ENCODE measurements at places on chromosomes 1 and 21. TPM values are rescaled to one million over a fixed set of nuclear protein-coding genes. Genes with fewer than 3 reads are reported as not detected.

DNA sequence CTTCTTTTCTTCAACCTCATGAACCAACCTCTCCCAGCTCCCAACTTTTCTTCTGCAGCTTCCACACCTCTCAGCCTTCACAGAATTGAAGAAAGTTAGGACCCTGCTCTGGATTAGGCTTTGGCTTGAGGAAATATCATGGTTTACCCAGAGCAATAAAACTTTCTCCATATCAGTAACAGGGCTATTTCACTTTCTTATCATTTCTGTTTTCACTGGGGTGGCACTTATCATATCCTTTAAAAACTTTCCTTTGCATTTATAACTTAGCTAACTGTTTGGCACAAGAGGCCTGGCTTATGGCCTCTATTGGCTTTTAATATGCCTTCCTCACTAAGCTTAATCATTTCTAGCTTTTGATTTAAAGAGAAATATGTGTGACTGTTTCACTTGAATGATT, 9.4 kb upstream of the FAM3B start:
- no peak for DNase-seq

GRCh38 chr1:37998089-37998808, 7.1 kb downstream of the FHL3 start:
- no peak for DNase-seq

DNA sequence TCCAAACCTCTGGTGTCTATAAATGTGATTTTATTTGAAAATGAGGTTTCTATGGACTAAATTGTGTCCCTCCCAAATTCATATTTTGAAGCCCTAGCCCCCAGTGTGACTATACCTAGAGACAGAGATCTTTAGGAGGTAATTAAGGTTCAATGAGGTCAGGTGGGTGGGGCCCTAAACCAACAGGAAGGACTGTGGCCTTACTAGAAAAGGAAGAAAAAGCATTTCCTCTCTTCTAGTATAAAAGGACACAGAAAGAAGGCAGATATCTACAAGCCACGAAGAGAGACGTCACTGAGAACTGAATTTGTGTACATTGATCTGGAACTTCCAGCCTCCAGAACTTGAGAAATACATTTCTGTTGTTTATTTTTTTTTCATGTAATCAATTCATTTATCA, 123.1 kb upstream of the RUNX1 start:
- DNase-seq = no peak

DNA sequence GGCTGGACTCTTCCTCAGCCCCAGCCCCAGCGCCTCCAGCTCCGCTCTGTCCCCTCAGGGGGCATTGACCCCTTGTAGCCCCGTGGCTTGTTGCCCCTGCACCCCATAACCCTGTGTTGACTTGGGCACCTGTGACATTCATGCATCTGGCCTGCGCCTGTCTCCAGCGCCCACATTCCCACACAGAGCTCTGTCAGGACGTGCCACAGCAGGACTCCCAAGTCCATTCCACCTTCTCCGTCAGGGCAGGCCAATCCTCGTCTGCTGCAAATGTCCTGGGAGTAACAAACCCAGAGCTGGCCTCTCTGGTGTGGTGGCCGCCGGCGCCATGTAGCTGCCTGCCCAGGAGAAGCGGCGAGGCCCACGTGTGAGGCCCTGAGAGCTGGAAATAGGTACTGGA, 60.6 kb downstream of the AGPAT3 start:
- DNase-seq = no peak

Gene S100A8
- polyA plus RNA-seq = 128 TPM

Gene SLC44A5
- polyA plus RNA-seq = 0.77 TPM

Gene CBR3
- 22.7 TPM for polyA plus RNA-seq

DNA sequence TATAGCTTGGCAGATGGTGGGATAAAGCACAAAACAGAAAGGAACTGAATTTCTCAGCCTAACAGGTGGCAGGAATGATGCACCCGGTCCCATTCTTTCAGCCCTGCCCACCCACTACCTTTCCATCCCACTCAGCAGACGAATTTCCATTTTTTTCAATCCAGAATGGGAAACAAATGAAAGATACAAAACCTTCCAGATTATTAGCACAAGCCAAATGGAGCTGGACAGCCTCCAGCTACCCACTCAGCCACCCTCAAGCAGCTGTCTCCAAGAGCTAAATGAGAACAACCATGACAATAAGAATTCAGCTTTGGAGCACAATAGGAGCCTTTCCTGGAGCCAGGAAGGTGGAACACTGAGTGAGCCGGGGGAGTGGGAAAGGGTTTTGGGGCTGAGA, 96.3 kb upstream of the ST6GALNAC5 start:
- DNase-seq = no peak

Gene TEDDM1
- not detected for polyA plus RNA-seq

GRCh38 chr1:160117709-160118183, 2.2 kb downstream of the ATP1A2 start:
- peak; percentile 41 for DNase-seq

DNA sequence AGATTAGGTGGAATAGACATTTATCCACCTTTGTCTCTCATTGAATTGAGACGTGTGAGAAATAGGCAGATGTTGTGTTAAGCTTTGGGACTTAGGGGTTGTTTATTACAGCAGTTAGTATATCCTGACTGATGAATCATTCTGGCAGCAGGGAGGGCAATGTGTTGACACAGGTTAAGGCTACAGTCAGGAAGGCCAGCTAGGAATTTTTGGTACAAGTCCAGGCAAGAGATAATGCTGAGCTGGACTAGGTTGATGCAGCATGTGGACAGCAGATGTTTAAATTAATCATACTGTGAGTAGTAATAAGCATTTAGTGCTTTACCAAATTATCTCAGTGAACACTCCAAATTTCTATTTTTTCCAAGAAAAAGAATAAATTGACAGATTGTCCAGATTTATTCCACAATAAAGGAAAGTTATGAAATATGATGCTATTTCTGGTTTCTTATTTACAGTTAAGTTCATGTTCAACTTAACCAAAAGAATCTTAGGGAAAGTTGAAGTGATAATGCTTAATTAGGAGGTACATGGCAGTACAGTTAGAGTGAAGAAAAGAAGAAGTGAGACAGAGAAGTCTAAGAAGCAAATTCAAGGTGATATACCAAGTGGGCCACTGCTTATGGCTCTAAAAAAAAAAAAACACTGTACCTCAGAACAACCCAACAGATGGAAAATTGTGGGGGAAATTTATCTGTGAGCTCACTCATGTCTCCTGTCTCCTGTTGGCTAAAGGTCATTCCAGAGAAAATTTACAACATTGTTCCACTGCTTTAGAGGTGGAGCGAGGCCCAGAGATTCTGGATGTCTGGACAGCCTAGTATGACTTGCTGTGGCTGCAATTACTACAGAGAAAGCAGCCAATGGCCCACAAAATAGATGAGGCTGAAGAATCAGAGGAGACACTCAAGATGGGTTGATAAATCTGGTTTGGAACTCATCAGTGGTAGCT, 102.7 kb upstream of the C21orf91 start:
- DNase-seq = no peak

Gene JAM2
- polyA plus RNA-seq = 25.3 TPM

Gene AXDND1
- polyA plus RNA-seq = 0.20 TPM

Gene AMIGO1
- 6.4 TPM for polyA plus RNA-seq

DNA sequence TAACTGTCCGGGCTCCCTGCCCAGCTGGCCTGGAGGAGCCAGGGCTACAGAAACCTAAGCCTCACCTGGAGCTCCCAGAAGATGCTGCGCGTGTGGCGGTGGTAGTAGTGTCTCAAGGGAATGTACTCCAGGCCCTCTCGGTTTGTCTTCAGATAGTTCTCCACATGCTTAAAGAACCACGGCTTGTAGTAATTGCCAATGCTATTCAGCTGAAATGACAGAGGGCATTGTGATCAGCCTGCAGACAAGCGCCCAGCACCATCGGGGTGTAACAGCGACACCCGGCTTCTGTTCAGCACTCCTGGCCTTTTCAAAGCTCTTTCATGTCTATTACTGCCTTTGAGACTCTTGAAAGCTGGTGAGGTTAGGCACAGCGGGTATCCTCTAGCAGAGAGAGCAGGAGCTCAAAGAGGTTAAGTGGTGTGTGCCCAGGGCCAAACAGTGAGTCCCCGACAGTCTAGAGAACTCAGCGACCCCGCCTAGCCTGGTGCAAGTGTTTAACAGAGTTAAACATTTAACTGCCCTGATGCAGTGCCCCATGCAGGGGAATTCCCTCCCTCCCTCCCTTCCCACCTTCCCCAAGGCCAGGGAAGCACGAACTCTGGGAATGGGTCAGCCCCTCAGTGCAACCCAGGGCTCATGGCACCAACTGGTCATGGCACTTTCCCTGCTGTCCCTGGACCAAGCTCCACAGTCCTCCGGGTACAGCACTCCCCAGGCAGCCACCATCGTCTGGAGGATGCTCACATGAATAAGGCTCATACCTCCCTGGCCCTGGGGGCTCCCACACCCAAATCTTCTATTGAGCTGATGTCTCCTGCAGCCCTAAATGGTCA, 21.5 kb downstream of the DHCR24 start:
- no peak for DNase-seq

- no peak for DNase-seq
Measured at GRCh38 chr21:36122977-36123376, 11.9 kb upstream of the CBR3 start.

Gene IL22RA1
- 0.11 TPM for polyA plus RNA-seq

Gene FAM43B
- 0.37 TPM for polyA plus RNA-seq

- DNase-seq = no peak
Measured at GRCh38 chr21:41246808-41247207, 69.8 kb upstream of the FAM3B start.

Gene TP73
- polyA plus RNA-seq = 0.09 TPM

Gene TDRD5
- polyA plus RNA-seq = 0.13 TPM

DNA sequence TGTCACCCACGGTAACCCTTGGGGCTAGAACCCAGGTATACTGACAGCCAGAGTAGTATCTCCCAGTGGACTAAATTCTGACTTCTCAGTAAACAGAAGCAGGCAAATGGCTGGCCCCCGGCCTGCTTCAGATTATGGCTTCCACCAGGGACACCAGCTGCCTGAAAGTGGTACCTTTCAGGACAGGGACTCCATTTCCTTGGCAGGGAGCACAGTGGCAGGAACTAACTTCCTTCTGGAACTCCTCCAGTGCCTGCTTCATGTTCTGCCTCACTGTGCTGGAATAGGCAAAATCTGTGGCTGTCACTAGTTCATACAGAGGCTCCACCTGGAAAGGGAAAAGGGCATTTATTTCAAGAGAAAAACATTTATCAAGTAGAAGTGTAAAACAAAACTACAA, 32.7 kb downstream of the C8B start:
- DNase-seq = no peak

Gene C1orf105
- not detected for polyA plus RNA-seq

Gene CFHR4
- polyA plus RNA-seq = 0.04 TPM

GRCh38 chr1:64893921-64894320, 72.4 kb downstream of the JAK1 start:
- DNase-seq = no peak

Gene CCDC27
- not detected for polyA plus RNA-seq

GRCh38 chr1:175155936-175156335, 36.6 kb downstream of the KIAA0040 start:
- no peak for DNase-seq

DNA sequence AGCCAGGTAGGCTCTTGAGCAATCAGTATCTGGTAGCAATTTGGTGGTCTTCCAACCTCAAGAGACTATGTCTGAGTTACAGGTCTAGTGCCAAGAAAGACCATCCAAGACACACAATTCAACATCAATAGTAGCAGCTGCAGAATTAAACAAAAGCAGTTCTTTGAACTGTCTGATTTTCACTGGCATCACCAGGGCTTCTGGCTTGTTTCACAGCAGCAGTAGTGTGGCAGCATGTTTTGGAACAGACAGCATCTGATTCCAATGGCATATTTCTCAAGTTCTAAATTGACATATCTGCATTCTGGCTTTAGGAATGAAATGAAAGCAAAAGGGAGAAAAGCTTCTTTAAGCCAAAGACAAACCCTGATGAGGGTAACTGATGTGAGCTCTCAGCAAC, 334.7 kb upstream of the PRMT6 start:
- no peak for DNase-seq

Gene CD46
- 97.9 TPM for polyA plus RNA-seq

Gene SLC66A1
- 10.3 TPM for polyA plus RNA-seq

Gene NTMT2
- polyA plus RNA-seq = not detected

DNA sequence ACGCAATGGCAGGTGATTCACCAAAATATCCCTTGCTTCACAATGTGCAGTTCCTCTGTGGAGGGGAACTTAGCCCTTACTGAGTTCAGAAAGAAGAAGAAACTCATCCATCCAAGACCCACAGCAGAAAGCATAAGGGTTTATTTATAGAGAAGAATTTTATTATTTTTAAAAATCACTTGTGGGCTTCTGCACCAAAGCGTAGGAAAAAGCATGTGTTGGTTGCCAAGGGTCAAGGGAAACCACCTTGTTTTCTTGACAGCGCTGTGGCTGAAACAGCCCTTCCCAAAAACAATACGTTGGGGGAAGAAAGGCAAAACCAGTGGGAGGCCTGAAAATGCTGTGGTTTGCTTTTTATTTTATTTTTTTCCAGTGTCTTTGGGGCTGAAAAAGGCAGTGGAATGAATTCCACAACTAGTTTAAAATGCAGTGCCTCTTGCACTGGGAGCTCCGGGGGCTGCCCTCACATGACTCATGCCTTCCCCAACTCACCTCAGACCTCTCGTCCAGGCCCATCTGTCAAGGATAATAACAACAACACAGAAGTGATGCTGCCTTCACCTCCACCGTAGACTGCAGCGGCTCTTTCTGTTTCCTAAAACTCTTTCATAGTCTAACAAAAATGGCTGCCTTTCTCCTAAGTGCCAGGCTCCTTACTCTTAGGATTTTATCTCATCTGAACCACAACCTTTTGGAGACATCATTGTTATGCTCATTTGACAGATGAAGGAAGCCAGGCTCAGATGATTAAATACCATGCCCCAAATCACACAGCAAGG, 224.2 kb upstream of the JUN start:
- DNase-seq = no peak

DNA sequence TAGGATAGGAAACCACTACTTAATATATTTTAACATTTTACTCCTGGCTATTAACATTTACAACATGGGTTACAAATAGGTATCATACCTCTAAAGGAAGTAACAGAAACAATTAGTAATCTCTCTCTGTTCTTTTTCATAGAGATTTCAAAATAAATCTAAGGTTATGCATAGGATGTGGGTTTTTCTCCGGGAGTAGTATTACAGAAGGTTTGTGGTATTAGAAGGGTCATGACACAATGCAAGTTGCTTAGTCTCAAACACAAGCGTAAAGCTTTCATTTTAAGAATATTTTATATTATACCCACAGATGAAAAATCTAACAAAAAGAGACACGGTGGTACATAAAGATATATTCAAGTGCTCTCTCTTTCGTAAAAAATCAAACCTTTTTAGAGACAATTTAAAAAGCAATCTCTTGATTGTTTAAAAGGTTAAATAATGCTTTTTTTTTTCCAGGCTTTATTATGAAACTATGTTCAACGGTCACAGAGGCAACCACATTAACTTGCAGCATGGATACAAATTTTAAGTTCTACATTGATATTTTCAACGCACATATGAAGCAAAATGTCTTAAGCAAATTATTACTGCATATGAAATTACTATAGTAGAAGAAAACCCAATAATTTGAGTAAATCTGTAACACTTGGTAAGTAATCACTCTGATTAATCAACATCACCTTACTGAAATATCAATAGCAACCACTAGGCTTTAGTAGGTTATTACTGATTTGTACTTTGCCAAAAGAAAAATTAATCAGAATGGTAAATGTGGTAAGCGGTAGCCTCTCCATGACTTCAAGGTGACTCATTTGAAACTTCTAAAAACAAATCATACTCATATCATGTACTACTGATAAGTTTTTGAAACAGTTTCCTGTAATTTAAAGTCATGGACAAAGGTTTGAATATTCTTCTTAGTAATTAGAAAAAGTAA, 97.4 kb upstream of the GFI1 start:
- no peak for DNase-seq

Data from urinary bladder (tissue), 4 donors.